Type B pancreatic cell (in vitro differentiated cells): ENCODE measurements at places on chromosomes 2 and 18. TPM values are rescaled to one million over a fixed set of nuclear protein-coding genes. Genes with fewer than 3 reads are reported as not detected.

Gene DUSP2
- total RNA-seq = 4.3 and 4.5 TPM in 2 replicates

Gene TRABD2A
- 2.1 and 3.3 TPM in 2 replicates for total RNA-seq

Gene KCNG3
- 0.65 and 0.88 TPM in 2 replicates for total RNA-seq

Gene IFT172
- total RNA-seq = 17.5 and 54.1 TPM in 2 replicates

DNA sequence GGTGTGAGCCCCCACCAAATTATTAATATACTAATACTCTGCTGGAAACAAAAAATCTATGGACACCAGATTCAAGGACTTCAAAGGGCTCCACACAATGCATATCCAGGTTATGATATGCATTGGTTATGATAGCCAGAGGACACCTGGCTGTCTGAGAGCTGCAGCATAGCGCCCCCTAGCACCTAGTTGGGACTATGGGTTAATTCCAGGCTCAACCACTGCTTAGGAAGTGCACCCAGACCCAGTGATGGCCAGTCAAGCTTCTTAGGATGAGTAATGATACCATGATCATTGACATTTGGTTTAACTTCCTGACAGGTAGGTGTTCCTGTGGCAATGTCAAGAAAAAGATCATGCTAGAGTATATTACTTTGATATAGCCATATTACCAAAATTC lies 3.8 kb upstream of the FRZB start:
- no peak for DNase-seq

DNA sequence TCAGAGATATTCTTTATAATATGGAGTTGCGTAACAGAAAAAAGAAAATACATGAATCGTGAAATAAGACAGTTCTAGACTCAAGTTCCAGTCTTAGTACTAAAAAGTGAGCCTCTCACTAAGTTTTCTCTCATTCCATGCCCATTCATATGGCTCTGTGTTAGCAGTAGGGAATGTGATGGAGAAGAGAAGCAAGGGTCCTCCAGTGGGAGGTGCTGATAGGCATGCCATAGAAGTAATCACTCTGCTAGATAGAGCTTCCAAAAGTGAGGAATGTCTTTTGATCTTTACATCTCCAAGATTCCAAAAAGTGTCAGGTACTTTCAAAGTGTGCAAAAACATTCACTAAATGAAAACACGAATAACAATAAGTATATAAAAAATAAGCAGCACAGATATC lies 678.4 kb downstream of the DCDC2C start:
- DNase-seq = no peak

Gene LYPD6B
- 23.7 and 40.1 TPM in 2 replicates for total RNA-seq

DNA sequence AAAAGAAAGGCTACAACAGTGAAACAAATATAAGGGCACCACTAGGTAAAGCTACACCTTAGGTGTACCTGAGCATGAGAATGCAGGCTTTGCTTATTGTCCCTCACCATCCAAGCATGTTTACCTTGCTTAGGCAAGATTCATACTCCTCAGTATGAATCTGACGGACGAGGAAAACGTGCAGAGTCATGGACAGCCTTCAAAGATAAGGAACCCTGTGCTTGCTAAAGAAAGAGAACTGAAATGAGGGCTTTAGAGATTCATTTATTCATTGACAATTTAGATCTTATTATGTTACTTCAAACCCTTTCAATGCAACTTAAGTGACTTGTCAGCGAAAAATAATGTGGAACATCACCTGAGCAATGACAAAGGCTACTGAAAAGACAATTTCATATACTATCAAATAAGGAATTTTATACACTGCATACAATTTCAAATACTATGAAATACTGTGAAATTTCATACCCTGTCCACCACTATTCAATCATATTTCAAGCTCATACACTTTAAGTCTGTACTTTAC lies 21.7 kb downstream of the CLASP1 start:
- DNase-seq = no peak

Gene ERICH2
- not detected in 2 replicates for total RNA-seq

- DNase-seq = no peak
Observed at GRCh38 chr2:173058097-173058496, 17.5 kb upstream of the MAP3K20 start.

GRCh38 chr2:236180831-236181453 lies 12.8 kb upstream of the GBX2 start:
- no peak for DNase-seq

- DNase-seq = no peak
Observed at GRCh38 chr2:235896061-235896460, 272.1 kb downstream of the GBX2 start.

GRCh38 chr2:71669628-71670429 lies 216.5 kb downstream of the DYSF start:
- no peak for DNase-seq

DNA sequence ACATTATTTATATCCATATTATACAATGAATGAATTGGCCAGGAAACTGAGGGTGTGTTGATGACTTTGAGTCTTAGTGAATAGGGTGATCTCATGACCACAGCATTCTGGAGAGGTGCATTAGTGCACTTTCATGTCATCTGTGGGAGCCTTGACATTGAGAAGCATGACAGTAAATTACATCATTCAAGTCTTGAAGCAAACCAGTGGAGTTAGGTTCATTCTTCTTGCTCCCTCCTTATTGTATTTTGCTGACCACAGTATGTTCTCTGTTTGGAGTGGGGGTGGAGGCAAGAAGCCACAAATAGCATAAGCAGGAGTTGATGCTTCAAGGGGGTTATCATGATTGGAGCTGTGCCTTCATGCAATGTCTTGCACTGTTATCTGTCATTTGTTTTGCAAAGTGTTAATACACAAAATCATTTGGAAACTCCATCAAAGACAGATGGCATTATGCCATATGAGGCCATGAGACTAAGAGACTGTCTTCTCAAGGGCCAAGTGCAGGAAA lies 680.2 kb downstream of the NYAP2 start:
- DNase-seq = no peak

Gene KIF5C
- total RNA-seq = 20.4 and 38.9 TPM in 2 replicates

DNA sequence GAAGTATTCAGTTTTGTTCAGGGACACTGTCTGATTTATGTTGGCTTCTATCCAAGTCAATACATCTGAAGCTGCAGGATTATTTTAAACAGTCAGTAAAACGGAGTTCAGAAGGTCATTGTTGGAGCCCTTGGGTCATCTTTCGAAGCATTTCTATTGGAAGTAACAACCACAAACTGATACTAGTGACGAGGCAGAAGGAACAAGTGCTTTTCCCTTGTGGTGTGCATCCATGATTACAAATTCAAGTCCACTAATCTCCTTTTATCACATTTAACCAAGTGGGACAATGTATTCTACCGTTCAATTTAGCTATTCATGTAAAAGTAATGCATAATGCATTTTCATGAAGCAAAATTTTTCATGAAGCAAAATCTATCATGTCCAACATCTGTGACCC lies 76.9 kb downstream of the CD226 start:
- no peak for DNase-seq
